ENCODE measurements at places on chromosomes 4 and X.

DNA sequence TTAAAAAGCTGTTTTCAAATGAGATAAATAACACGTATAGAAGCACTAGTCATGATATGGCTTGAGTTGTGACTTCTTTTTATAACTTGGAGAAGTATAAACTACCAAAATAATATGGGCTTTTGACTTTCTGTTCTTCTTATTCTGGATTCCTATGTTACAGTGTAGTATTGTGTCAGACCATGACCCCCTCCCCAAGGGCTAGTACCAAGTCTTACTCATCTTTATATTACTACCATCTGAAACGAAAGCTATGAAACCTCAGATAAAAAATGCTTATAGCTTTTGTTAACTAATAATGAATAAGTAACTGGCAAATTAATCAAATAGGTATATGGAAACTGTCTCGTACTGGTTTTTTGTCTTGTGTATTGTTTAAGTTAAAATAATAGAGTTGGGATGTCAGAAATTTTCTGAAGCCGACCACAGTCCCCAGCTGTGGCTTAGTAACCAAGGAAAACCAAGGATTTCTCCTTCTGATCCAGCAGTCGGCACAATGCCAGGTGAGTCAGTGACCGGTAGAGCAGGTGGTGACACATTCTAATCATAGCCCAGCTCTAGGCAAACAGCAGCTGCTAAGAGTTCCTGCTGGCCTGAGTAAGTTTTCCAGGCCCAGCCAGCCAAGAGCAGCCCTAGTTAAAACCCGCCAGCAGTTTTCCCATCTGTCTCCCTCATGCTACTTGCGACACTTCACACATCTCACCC lies 163.3 kb upstream of the PRDX4 start:
- DNase-seq = peak; percentile 88

DNA sequence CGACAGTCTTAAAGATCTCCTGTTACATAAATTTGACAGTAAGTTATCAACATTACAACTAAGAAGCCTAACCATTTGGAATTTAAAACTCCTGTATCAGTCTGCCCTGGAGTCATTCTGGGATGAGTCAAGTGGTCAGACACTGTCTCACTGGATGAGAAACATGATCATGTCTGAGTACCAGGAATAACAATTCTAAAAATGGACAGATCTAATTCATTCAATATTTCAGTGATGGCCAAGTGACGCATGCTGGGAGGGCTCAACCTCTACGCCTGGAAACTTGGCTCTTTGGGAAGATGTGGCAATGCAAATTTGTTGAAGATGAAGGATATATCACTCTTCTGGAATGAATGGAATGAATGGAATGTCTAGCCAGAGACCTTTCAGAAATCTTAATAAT lies 1427.2 kb downstream of the STIM2 start:
- DNase-seq = no peak

GRCh38 chr4:86152454-86152853 lies 207.4 kb downstream of the MAPK10 start:
- DNase-seq = no peak

GRCh38 chr4:155005395-155006090 lies 202.9 kb upstream of the NPY2R start:
- DNase-seq = no peak

GRCh38 chrX:119118780-119119395 lies 8.7 kb downstream of the KIAA1210 start:
- no peak for DNase-seq

DNA sequence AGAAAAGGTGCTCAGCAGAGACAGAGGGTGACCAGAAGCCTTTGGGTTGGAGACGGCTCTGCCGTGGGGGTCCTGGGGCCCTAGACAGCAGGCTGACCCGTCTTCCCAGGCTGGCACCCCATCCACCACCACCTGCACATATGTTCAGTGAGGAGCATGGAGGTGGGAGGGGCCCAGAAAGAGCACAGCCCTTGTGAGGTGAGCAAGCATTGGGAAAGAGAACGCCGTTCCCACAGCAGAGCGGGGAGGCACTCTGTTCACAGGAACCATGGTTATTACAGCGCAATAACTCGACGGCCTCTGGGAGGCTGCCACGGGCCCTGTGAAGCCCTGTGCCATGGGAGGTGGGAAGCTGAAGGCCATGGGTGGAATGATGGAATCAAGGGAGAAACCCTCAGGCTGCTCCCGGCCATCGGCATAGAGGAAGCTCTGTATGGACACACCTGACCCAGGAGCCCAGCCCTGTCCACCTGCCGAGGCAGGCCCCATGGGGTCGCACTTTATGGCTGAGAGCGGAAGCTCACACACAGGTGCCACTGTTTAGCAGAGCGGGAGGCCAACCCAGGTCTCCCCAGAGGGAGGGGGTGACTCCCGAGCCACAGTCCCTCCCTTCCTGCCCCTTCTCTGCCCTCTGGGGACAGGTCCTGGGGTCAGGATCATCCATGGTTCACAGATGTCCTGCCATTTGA lies 93.5 kb upstream of the AFAP1 start:
- DNase-seq = no peak

GRCh38 chr4:158854236-158854635 lies 85.4 kb downstream of the FNIP2 start:
- no peak for DNase-seq

- no peak for DNase-seq
These were observed 254.0 kb downstream of the TMA16 start for GRCh38 chr4:163748449-163748848.

DNA sequence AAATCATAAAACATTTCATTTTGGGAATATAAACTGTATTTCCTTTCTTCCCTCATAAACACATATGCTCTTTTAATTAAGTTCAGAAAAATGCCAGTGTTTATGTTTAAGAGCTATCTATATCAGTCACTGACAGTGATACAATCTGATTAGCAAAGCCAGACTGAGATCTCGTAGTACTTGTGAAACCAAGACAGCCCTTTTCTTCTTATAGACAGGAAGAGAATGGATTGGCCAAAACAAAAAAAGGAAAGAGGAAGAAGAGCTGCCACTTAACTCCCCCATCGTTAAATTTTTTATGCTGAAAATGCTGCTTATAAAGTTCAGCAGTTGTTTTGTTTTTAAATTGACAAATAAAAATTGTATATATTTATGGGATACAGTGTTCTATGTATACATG lies 87.4 kb downstream of the PLAC1 start:
- DNase-seq = no peak

GRCh38 chr4:75841641-75842520 lies 60.4 kb downstream of the PPEF2 start:
- DNase-seq = no peak

- DNase-seq = no peak
These were observed 222.1 kb downstream of the CBR4 start for GRCh38 chr4:168787801-168788595.

DNA sequence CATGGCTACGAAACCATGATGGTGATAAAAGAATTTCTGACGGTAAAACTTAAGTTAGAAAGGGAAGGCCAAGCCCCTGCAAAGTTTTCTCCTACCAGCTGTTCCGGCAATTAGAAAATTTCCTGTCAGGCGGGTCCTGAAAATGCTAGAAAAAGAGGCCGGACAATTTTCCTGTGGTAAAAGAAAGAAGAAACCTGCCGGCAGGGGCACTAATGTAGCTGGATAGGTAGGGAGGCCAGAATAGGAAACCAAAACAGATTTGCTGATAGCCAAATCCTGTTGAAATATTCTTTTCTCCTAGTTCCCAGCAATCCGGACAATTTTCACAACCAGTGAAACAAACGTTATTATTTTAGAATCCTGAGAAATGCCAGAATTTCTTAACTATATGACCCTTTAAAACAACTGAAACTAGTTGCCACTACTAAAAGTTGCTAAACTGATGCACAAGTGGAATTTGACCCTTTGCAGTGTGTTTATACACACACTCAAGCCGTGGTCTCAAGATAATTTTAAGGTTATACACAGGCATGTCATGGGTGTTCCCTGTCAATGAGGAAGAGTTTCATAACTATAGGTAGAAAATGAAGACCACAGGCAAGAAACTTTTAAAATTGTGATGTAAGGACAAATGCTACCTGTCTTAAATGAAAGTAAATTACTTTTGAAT lies 47.7 kb downstream of the RPS6KA3 start:
- DNase-seq = no peak

DNA sequence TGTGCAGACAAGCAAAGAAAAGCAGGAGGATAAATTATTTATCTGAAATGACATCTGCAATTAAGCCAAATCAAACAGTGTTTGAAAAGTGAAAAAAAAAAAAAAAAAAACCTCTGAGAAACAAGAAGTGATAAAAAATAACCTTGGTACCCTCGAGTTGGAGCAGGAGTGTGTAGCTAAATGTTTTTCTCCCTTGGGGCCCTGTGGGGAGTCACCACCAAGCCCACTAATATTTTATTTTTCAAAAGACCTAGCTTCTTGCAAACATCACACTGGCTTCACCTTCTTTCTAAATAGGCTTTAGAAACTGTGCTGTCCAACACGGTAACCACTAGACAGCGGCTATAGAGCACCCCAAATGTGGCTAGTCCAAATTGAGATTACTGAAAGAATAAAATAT lies 47.7 kb downstream of the SNX25 start:
- no peak for DNase-seq

GRCh38 chr4:85650908-85651307 lies 176.0 kb downstream of the ARHGAP24 start:
- no peak for DNase-seq

- no peak for DNase-seq
These were observed 74.6 kb downstream of the PABPC4L start for GRCh38 chr4:134126955-134127354.

- peak; percentile 76 for DNase-seq
These were observed 2.5 kb downstream of the CACNA1F start for GRCh38 chrX:49230500-49231232.

GRCh38 chr4:82613121-82613520 lies 51.3 kb upstream of the TMEM150C start:
- DNase-seq = no peak

- no peak for DNase-seq
These were observed 70.5 kb downstream of the AFF1 start for GRCh38 chr4:87005369-87005689.

DNA sequence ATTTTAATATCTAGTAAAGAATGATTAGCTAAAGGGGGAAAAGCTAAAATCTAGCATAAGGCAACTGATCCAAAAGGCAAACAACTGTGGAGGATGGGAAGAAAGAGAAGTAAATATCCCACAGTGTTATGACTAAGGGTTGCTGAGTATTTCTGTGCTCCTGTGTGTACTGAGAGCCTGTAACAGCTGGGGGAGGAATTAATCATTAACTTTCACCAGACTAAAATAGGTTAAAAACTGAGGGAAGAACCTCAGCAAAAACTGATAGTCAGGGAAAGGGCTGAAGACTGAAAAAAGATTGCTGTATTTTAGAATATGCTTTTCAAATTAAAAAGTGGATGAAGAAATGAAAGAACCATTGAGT lies 365.9 kb downstream of the CXXC4 start:
- no peak for DNase-seq

GRCh38 chr4:82790060-82790660 lies 8.4 kb downstream of the SCD5 start:
- DNase-seq = no peak

- DNase-seq = no peak
These were observed 11.0 kb downstream of the TRMT44 start for GRCh38 chr4:8451440-8452182.

- no peak for DNase-seq
These were observed 58.8 kb upstream of the MXD4 start for GRCh38 chr4:2320746-2321145.
